RPMI8226 (cell line): ENCODE measurements at places on chromosomes 13 and 19.

DNA sequence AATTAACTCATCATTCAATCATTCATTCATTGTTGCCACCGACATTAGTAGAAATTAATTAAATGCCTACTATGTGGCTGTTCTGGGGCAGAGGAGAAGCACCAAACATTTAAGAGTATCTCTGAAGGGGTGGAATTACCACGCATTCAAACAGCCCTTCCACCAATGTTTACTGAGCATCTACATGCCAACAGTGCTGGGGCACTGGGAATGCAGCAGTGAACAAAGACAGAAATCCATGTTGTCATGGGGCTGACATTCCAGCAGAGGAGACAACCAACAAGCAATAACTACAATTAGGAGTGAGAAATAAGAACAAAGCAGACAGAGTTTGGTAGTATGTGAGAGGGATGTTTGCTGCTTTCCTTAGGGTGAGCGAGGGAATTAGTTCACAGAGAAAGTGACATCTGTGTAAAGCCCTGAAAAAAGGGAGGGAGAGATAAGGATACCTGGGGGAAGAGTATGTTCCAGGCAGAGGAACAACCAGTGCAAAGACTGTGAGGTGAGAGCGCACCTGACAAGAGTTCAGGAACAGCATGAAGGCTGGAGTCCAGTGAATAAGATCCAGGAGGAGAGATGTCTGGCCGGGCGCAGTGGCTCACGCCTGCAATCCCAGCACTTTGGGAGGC is 1.3 kb upstream of the PAK4 start:
- DNase-seq = no peak

DNA sequence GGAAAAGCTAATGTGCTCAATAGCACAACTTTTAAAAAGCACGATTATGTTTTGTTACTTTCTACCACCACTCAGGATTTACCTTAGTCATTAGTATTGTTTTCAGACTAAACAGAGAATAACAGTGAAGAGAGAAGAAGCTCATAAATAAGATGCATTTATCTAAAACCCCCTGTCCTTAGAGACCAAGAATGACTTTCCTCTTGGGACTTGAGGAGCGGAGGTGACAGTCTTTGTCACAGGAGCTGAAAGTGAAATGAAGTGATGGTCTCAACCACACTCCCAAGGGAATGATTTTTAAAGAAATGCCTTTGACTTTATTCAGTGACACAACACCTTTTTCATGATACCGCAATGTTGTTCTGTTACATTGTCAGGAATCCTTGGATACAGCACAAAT is 190.6 kb upstream of the NBEA start:
- no peak for DNase-seq

DNA sequence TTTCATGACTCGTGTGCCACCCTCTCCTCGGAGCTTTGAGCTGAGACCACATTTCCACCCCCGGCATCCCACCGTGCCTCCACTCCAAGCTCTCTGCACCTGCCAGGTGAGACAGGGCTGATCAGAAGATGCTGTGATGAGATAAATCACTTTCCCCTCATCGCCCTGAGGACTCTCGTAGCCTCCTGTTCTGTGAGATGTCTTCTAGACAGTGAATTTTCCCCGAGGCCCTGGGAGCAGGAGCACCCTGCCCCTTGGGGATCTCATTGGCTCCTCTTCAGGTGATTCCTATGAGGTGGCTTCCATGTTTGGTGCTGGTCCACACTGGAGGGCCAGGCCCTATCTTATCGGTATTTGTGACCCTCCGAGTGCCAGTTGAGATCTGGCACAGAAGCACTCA is 154.0 kb upstream of the TSHZ3 start:
- DNase-seq = no peak

DNA sequence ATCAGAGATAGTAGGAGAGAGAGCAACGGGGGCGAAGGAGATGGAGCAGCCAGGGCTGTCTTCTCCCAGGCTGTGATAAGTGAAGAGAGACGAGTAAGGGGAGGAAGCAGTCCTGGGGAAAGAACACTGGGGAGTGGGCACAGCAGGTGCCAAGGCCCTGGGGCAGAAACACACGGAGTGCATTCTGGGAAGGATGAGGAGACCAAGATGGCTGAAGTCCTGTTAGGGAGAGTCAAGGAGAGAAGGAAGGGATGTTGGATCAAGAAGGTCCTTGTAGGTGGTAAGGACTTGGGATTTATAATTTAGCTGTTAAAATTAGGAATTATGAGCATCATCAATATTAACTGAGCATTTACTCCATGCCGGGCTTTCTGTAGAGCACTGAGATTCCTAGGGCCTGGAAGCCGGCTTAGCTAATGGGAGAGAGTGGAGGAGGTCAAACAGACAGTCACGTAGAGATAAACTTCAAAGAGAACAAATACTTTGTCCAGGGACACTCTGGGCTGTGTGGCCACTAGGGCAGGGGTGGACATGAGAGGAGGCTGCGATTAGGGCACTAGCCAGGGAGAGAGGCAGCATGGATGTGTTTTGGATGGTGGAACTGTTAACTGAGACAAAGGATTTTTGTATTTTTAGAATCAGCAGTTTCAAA is 134.2 kb upstream of the PEG3 start:
- DNase-seq = no peak

- no peak for DNase-seq
Observed at GRCh38 chr19:11373166-11373884, 1.1 kb upstream of the SWSAP1 start.

- no peak for DNase-seq
Observed at GRCh38 chr13:32125751-32126150, 94.2 kb downstream of the FRY start.

DNA sequence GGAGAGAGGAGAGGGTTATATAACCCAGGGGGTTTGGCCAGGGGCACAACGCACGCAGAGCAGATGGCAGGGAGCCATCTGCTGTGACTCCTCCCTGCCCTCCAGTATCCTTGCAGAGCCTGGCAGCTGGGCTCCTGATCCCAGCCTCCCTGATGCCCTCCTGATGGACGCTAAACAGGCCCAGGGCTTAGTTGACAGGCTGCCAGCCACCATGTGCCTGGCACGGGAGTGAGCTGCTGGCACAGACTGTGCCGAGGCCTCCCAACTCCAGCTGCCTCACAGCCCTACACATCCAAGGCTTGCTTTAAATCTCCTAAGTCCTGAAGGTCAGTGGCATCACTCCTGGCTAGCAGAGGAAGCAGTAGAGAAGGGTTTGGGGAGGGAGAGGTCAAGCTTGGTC is 16.7 kb downstream of the SYDE1 start:
- DNase-seq = no peak

- DNase-seq = no peak
Observed at GRCh38 chr19:19176950-19177349, 6.9 kb upstream of the MEF2B start.

DNA sequence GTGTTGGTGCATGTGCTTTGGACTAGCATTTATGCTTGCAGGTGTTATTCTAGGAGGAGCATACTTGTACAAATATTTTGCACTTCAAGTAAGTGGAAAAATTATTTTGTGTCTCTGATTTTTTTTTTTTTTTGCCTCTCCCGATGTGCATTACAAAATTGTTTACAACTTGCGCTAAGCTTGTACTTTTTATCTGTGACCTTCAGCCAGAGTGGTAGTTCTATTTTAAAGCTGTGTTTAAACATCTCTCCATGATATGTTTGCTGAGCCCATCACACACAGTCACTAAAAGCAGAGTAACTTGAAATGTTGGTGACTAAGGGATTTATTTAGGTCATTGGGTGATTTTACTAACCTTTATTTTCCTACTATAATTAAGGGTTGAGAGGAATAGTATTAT is 20.8 kb downstream of the ITM2B start:
- no peak for DNase-seq

DNA sequence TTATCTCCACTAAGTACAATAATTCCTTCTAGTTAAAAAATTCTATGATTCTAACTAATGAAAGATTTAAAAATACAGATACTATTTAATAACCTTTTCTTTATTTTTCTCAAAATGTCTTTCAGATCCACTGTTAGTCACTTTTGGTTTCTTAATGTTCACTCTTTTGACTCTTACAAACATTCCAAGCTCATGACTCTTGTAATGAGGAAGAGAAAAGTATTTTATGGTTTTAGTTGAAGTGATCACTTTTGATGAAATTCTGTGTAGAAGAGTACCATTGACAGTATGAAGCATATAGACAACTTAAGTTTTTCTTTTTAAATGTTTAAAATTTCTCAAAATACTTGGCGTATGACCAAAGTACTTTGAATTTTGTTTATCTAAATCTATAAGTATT is 27.8 kb downstream of the COG3 start:
- DNase-seq = no peak

GRCh38 chr13:28718196-28718542 is 601 bp downstream of the SLC46A3 start:
- no peak for DNase-seq
